Putamen (tissue), 1 donor: ENCODE measurements at places on chromosomes 3 and 15.

GRCh38 chr15:49875392-49875791, 243.6 kb downstream of the ATP8B4 start:
- no peak for DNase-seq

DNA sequence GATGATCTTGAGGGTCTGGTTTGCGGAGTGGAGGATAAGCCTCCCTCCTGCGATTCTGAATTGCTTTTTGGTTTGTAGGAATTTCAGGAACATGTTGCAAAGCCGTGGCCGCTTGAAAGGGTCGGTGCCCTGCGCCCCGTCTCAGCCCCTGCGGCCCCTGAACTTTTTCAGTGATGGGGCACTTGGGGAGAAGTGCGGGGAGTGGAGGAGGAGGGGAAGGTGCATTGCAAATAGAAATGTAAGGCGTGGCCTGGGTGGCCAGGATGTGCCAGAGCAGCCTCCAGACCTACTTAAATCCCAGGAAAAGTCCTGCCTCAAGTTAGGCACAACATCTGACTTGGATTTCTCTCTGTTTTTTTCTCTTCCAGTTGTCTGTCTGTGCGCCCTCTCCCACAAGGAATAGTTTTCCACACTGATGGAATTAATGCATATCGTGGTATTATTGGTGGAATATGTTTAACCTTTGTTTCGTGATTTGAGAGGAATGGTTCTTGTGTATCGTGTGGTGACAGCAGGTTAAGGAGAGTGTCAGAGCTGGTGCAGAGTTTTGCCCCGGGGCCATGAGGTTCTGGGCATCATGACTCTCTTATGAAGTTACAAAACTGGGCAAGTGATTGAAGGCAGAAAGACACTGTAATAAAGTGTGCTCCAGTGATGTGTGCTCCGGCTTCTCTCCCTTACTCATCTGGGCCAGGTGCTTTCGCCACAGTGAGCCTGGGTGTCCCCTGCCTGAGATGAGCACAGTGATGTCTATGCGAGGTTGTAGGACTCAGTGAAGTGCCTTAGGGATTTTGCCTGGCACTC, 153.8 kb downstream of the PGPEP1L start:
- DNase-seq, result peak; percentile 21

GRCh38 chr3:164007765-164008164, 1070.5 kb downstream of the SI start:
- DNase-seq, result no peak

GRCh38 chr3:106860182-106860581, 517.1 kb upstream of the CCDC54 start:
- no peak for DNase-seq

DNA sequence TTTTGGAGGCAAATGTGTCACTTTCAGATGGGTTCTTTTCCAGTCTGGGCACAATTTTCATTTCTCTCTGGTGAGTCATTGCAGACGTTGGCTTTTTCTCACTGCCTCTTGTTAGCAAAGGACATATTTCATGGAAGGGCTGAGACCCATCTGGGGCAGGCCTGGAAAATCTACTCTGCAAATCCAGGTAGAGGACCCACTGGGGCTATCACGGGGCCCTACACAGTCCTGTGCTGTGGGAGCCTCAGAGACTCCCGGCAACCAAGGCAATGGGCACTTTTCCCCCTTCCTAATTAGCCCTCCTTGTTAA, 58.0 kb downstream of the HRH1 start:
- no peak for DNase-seq

DNA sequence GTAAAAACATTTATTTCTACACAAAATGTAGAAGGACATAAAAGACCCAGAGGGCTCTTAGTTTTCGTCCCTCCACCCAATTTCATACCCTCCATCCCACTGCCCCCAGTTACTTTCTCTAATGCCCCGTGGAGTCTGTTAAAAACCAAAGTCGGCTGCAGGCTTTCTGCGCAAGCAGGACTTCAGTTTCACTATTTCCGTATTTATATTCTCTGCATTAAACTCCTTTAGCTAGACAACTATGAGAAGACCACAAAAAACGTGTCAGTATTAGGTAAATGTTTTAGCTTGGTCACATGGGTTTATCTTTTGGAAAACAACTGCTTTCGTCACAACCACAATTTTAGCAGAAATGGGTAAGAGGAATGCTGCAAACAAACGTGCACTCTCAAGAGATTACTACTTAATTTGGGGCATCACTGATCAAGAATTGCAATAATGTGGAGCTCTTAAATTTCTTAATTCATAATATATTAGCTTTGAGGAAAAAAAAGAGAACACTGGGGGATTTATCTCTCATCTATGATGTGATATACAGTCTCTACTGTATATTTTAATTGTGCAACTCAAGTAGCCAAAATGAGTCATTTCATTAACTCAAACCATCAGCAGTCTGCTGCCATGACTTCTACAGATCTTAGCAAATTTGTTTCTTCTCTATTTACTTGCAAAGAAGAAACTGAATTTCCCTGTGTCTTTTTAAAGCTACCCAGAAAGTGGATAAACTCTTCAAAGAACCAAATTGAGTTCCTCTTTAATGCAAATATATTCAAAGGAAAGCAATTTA, 740 bp upstream of the NSMCE3 start:
- peak; percentile 32 for DNase-seq

DNA sequence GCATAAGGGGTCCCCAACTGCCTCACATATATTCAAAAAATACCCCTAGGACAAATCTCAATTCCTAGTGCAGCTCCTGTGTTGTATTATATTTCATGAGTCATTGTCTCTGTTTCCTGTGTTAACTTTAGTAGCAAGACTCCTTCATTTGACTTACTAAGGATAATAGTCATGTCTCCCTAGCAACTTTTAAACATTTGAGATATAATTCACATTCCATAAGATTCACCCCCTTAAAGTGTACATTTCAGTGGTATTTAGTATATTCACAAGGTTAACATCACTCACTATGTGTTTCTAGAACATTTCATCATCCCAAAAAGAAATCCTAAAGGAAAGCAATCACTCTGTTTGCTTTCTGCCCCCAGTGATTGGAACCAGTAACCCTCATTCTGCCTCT, 121.3 kb upstream of the WNT7A start:
- no peak for DNase-seq

DNA sequence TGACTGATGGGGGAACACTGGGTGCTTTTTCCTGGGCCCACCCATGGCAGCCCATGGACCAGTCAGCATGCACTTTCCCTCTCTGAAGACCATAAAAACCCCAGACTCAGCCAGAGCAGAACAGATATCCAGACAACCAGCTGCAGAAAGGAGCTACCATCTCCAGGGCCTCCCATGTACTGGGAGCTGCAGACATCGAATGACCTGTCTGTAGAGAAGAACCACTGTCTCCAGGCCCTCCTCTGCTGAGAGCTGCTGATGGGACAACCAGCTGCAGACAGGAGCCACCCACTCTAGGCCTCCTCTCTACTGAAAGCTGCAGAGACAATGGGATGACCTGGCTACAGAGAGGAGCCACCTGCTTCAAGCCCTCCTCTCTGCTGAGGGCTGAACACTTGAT, 66.6 kb downstream of the PROS1 start:
- DNase-seq, result no peak

DNA sequence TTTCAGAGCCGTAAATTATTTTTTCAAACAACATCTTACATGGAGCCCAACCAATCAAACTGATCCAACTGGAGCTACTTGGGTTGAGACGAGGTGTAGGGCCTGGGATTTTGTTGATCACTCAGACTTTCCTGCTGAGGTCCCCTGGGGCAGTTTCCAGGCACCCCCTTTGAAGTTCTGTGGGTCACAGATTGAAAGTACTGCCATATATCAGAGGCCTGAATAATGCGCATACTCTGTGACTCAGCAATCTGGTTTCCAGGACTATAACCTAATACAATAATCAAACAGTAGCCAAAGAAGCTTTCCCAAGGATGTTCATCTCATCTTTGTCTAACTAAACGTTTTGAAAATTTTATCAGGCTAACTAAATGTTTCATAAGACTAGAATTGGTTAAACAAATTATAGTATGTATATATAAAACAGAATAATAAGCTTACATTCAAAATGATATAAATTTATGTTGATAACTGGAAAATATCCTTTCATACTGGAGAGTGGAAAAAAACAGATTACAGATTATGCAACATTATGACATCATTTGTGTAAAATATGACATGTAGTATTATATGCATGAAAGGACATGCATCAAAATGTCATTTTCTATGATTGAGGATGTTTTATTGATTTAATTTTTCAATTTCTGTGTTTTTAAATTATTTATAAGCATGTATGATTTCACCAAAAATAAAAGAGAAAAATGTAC, 617.1 kb downstream of the NTRK3 start:
- DNase-seq, result no peak

GRCh38 chr3:125212509-125213363, at the start of gene SLC12A8:
Gene SLC12A8 (minus strand): TSS chr3:125212748. CDS start chr3:125211349, 1,399 bp downstream.
- DNase-seq, result no peak
